ENCODE measurements at places on chromosomes 5 and 9.

DNA sequence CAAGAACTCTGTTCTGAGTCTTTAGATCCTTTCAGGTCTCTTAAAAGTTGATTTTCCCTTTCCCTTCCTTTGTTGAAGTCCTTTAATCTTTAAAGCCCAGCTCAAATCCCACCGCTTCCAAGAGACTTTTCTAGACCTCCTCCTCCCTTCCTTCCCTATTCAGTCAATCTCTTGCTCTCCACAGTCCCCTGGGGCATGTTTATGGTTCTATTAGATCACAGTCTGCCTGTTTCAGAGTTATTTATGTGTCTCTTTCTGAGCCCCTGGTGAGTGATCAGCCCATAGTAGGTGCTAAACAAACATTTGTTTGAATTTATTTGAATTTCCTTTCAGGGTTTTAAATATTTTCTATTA lies 7.2 kb upstream of the ARSI start:
- no peaks in the 10 kb centered on the region for H3K4me1 ChIP-seq
- no peak overlapping the region for H3K4me3 ChIP-seq

DNA sequence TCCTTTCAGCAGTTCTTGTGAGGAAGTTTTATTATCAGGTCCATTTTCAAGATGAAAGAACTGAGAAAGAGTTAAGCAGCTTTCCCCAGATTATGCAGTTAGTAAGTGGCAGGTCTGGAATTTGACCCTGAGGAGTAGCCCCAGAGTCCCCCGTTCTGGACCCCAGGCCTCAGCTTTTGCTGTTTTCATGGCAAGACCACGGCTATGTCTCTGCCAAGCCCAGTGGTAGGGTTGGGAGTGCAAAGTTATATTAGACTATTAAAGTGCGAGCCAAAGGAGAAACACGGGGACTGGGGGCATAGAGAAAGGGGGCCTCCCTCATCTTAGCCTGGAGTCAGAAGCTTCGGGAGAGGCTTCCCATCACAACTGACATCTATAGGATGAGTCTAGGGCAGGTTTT lies 19.3 kb upstream of the ORM1 start:
- no peaks in the 10 kb centered on the region for H3K36me3 ChIP-seq
- no peaks in the 10 kb centered on the region for H3K4me1 ChIP-seq
- no peak overlapping the region for H3K4me3 ChIP-seq
- peak; percentile 3 for DNase-seq
- no peaks in the 10 kb centered on the region for H3K27me3 ChIP-seq

DNA sequence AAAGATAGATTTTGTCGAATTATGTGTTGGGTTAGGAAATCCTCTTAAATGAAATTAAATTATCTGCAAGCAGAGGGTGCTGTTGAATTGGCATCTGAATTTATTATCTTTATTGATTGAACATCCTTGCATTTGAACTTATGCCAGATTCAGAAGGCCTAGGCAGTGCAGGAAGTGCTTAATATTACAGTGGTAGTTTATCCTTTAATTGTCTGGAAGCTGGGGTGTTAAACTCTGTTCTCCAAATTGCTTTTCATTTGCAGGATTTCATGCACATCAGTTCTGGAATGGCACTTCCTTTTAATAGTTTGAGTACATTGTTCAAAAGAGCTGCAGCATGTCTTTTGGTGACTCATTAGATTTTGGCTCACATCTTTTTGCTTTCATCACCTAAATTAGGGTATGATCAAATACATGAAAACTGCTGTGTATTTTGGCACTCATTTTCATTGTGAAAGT lies 186.3 kb downstream of the KDM4C start:
- H3K36me3 ChIP-seq = no peaks in the 10 kb centered on the region
- H3K4me1 ChIP-seq = peaks cover 10% of the 10 kb centered on the region
- H3K27me3 ChIP-seq = no peaks in the 10 kb centered on the region
- H3K4me3 ChIP-seq = no peak overlapping the region
- DNase-seq = no peak
- no peak overlapping the region for H3K27ac ChIP-seq

- no peaks in the 10 kb centered on the region for H3K27me3 ChIP-seq
- no peaks in the 10 kb centered on the region for H3K4me1 ChIP-seq
- H3K4me3 ChIP-seq = no peak overlapping the region
- DNase-seq = no peak
These were observed 27.3 kb downstream of the TTC1 start for GRCh38 chr5:160036243-160036642.

DNA sequence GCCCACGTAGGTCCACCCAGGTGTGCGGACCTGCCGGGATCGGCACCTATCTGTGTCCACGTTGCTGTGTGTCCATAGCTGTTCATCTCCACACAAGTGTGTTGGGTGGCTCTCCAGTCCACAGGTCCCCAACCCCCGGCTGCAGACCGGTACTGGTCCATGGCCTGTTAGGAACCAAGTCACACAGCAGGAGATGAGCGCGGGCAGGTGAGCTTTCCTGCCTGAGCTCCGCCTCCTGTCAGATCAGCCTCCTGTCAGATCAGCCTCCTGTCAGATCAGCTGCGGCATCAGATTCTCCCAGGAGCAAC lies 18.9 kb downstream of the LAMC3 start:
- no peak for DNase-seq
- no peak overlapping the region for H3K4me3 ChIP-seq
- H3K36me3 ChIP-seq = no peaks in the 10 kb centered on the region
- H3K27me3 ChIP-seq = no peaks in the 10 kb centered on the region
- H3K4me1 ChIP-seq = no peaks in the 10 kb centered on the region
